ENCODE measurements at places on chromosomes 2 and 18.

DNA sequence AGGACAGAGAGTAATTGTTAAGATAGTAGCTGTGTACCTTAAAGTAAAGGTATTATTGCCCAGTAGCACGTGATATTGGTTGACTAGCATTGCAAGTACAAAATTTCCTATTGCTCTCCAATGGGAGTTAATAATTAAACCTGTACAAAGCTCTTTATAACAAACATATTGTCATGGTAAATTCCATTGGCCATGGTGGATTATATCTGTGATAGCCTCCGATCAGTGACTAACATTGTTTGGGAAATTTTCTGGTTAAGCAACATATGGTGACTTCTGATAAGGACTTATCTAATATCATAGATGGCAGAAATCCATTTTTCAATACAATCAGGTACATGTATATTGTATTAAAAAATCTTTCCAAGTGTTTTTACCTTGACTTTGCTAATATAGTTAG, 360.8 kb downstream of the DCC start:
- H3K4me1 ChIP-seq = no peaks in the 10 kb centered on the region
- H3K4me3 ChIP-seq = no peak overlapping the region
- no peaks in the 10 kb centered on the region for H3K36me3 ChIP-seq
- H3K27ac ChIP-seq = no peak overlapping the region
- no peak for DNase-seq

- peaks cover 10% of the 10 kb centered on the region for H3K4me1 ChIP-seq
- H3K27me3 ChIP-seq = no peaks in the 10 kb centered on the region
- H3K4me3 ChIP-seq = no peak overlapping the region
- H3K27ac ChIP-seq = no peak overlapping the region
- H3K36me3 ChIP-seq = no peaks in the 10 kb centered on the region
Measured at GRCh38 chr2:55146263-55146662, 85.8 kb downstream of the CLHC1 start.

- H3K4me3 ChIP-seq = no peak overlapping the region
- H3K4me1 ChIP-seq = no peaks in the 10 kb centered on the region
- no peak overlapping the region for H3K27ac ChIP-seq
- H3K27me3 ChIP-seq = no peaks in the 10 kb centered on the region
Measured at GRCh38 chr2:64780041-64780440, 126.3 kb upstream of the SERTAD2 start.

DNA sequence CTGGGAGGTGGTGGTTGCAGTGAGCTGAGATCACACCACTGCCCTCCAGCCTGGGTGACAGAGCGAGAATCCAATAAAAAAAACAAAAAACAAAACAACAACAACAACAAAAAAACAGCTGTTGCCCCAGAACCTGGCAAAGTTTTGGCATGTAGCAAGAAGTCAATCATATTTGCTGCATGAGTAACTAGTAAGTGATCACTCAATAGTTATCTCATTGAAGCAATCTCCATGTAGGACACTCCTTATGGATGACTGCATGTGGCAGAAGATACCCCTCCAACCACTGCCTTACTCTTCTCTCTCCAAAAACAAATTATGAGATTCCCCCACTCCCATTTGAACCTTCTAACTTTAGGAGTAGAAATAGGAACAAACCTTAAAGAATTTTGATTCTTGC, 113.7 kb downstream of the TTC27 start:
- H3K27me3 ChIP-seq = no peaks in the 10 kb centered on the region
- DNase-seq = no peak
- H3K4me1 ChIP-seq = peaks cover 12% of the 10 kb centered on the region
- H3K4me3 ChIP-seq = no peak overlapping the region
